SK-N-SH (cell line): ENCODE measurements at places on chromosomes 13 and 19.
A peak's percentile ranks its signal among the peaks of the same experiment; 100 is the strongest.

DNA sequence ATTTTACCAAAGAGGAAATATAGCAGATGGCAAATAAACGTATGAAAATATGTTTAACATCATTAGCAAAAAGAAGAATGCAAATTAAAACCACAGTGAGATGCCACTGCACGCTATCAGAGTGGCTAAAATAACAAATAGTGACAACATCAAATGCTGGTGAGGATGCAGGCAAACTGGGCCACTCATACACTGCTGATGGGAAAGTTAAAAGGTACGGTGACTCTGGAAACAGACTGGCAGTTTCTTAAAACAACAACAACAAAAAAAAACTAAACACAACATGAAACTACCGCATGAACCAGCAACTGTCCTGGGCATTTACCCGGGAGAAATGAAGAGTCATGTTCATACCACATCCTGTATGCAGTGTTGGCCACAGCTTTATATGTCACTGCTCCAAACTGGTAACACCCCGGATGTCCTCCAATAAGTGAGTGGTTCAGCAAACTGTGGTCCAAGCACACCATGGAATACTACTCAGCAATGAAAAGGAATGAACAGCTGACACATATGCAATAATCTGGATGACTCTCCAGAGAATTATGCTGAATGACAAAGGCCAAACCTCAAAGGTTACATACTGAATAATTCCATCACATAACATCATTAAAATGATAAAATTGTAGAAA, 22.3 kb downstream of the EPS15L1 start:
- DNase-seq = no peak

DNA sequence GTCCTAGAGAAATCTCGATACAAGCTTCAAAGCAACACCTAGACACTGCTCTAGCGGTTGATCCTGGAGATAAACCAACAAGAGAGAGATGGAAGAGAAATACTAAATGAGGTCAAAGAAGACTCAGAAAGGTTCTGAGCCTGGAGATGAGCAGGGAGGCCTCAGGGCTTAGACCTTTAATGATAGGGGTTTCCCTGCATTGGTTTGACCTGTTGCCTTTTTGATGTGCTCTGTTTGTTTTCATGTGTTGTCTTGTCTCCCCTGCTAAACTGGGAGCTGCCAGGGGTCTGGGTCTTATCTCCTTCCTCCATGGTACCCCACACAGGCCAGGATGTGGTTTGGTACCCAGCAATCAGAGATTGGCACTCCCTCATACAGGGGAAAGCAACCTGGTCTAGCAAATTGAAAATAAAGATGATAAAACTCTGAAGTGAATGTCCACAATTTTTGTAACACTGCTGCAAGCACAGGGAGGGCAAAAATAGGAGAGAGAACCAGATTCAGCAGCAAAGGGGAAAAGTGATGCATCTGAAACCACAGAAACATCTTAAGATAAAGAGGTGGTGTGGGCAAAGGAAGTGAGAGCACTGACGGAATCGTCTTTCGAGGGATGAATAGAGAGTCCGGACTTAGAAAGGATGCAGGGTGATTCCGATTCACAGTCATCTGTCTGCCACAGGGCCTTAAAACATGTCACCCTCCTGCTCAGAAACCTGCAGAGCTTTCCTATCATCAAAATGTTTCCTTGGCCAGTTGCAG, 3.5 kb downstream of the FFAR2 start:
- DNase-seq = no peak

DNA sequence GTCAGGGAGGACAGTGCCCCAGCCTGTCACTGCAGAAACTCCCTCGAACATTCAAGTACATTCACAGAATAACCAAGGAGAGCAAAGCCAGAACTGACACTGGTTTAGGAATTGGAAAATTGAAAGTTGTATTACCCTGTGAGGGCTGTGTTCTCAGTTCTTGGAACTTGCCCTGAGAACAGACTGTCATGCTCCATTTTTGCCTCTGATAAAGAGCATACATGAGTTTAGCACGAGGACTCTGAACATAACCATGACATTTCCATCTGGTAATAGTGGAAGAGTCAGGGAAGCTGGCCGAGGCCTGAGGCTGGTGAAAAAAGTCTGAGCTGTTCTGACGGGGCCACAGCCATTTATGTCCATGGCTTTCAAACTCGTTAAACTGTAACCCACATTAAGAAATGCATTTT, 15.2 kb upstream of the SLC25A30 start:
- no peak for DNase-seq

- no peak for DNase-seq
Measured at GRCh38 chr13:95075506-95075905, 225.7 kb downstream of the ABCC4 start.

DNA sequence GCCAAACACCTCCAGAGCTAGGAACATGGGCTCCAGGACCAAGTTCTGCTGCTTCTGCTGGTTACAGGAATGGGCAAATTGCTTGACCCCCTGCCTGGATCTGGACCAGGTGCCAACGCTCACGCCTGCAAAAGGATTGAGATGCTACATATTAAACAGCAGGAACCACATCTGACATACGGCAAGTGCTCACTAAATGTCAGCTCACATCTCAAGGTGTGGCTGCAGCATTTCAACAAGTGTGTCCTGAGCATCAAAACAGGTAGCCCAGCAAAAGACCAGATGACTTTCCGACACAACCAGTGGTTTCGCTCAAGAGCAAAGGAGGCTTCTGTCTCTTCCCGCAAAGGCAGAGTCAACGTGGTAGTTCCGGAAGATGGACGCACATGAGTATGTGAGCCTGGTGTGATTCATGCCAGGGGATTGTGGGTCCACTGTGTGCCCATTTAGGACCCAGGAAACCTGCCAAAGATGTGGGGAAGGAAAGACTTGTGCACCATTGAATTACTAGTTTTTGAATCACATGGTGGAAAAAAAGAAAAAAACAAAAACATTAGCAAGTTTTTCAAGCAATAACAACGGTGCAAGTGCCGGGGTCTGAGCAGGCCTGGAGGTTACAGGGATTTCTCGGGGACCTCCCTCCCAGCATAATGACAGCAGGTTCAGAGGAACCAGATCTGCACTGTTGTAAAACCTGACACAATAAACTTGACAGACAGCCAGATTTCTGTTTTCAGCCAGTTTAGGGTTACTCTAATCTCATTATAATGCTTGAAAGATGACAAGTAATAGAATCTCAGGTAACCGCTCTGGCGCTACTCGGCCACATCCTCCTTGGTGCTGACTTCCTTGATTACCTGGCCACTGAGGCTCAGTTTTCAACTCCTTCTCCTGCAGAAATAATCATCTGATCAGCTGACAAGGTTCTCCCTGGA, 77.9 kb downstream of the SOX1 start:
- no peak for DNase-seq

GRCh38 chr19:16951529-16951928, 62.7 kb downstream of the F2RL3 start:
- DNase-seq = no peak

- DNase-seq = no peak
Measured at GRCh38 chr13:93620181-93620765, 393.7 kb downstream of the GPC6 start.

DNA sequence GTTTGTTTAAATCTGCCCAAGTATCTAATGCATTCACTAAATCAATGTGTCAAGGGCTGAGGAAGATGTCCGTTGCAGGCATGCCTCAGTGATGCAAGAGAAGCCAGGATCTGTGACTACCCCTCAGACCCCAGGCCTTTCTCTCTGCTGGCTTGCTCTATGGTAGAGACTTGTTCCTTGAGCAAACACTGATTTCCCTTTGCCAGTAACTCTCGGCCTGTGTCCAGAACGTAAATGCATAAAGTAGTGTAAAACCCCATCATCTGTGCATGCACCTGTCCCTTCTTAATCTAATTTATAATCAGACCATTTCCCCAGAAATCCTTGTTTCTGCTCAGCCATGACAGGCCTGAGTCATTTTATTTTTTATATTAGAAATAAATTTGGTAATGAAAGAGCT, 28.7 kb upstream of the FRY start:
- no peak for DNase-seq

DNA sequence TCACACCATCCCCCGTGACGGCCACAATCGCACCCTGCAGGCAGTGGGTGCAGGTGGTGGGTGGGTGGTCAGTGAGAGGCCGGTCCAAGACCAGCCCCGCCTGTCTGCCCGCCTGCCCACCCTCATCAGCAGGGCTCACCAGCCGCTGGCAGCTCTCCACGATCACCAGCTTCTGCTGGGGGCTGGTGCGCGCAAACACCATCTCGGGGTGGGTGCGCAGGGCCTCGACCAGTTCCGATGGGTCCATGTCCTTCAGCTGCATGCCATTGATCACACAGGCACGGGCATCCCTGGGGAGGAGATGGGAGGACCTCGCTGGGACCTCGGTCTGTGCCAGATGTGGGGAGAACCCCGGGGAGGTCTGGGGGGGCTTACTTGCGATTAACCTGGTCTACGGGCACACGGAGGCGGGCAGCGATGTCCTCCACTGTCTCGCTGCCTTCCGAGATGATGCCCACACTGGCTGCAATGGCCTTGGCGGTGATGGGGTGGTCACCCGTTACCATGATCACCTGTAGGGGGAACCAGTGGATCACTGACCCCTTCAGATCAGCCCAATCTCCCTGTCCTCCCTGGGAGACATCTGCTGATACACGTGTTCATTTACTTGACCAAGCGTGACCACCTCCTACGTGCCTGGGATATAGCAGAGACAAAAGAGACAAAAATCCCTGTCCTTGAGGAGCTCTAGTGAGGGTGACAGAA, 8.0 kb downstream of the ATP4A start:
- peak; percentile 84 for DNase-seq

- DNase-seq = no peak
Measured at GRCh38 chr19:18490728-18491127, 31.1 kb downstream of the ELL start.

GRCh38 chr19:913080-913748, at the start of gene R3HDM4:
TSS of gene R3HDM4 (minus strand) at chr19:913219. CDS start at chr19:913157, 62 bp downstream.
- DNase-seq = peak; percentile 96

GRCh38 chr13:108957369-108958012, 328.1 kb downstream of the MYO16 start:
- DNase-seq = no peak

DNA sequence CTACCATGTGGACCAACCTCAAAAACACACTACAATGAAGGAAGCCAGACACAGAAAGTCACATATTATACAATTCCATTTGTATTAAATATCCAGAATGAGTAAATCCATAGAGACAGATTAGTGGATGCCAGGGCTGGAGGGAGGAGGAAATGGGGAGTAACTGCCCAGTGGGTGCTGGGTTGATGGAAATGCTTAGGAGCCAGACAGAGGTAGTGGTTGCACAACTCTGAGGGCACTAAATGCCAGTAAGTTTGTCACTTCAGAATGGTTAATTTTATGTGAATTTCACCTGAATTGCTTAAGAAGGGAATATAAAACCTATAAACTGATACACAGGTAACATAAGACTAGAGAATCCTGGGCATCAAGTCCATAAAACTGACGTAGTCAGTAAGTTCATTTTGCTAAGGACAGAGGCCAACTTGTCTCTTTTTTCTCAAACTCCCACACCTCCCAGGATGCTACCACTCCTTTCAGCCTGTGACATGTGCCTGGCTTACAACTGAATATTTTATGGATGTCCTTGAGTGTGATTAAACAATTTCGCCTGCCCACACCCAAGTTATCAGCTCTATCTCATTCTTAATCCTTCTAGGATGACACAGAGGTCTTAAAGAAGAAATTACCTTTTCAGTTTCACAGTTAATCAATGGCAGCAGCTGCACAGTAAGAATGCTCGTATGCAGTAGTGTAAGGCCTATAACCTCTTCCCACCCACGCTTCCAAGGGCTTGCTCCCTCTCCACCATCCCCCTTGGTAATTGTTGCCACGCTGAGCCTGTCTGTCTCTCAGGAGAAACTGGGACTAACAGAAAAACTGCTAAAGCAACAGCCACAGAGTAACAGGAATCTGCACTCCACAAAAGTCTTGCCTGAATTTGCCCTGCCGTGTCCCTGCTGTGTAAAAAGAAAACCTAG, 5.9 kb upstream of the MLNR start:
- no peak for DNase-seq

DNA sequence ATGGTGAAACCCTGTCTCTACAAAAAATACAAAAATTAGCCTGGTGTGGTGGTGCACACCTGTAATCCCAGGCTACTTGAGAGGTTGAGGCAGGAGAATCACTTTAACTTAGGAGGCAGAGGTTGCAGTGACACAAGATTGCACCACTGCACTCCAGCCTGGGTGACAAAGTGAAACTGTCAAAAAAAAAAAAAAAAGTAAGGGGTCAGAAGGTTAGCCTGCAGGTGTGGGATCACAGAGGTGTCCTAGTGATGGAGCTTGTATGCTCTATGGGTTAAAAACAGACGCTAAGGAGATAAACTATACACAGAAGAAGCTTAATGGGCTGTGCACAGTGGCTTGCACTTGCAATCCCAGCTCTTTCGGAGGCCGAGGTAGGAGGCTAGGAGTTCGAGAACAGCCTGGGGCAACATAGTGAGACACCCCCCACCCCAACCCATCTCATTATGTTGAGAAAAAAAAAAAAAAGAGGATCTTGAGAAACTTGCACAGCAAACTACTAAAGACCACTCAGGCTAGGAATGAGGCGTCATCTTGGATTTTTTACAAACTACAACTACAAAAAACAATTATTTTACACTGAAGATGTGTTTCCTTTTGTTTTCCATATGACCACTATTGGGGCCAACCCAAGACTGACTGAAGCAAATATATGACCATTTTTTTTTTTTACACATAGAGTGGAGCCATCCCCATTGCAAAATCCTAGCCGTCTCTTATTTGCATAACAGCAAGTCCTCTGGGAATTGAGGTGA, 7.9 kb downstream of the FOSB start:
- DNase-seq = no peak

DNA sequence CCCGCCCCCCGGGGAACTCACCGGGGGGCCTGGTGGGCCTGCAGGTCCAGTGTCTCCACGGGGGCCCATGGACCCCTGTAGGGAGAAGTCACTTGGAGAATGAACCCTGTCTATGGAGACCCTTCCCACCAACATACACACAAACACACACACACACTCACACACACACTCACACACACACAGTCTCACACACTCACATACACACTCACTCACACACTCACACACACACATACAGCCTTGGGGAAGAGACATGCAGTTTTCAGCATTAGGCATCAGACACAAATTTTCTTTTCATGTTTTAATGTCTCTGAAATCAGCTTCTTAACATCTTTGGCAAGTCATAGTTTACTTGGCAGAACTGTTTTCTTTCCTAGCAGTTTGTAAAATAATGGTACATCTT, 31.0 kb upstream of the OLFM2 start:
- DNase-seq = no peak

DNA sequence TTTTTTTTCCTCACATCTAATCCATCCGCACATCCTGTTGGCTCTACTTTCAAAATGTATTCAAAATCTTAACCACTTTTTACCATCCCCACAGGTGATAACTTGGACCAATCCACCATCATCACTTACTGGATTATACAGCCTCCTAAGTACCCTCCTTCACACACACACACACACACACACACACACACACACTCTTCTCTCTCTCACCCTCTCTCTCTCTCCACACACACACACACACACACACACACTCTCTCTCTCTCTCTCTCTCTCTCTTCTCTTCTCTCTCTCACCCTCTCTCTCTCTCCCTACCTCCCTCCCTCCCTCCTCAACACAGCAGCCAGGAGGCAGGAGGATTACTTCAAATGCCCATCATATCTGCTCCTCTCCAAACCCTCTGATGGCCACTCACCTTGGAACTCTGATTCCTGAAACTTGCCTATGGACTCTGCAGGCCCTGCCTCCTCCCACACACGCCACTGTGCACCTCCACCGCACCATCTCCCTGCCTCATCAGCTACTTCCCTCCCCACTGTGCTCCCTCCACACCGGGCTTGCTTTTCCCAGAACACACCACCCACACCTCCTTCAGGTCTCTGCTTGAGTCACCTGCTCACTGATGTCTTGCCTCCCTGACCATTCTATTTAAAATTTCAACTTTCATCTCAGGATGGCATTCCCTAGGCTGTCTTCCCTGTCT, 39.7 kb downstream of the RCBTB2 start:
- DNase-seq = no peak
